ENCODE measurements at places on chromosomes 16 and 17.

DNA sequence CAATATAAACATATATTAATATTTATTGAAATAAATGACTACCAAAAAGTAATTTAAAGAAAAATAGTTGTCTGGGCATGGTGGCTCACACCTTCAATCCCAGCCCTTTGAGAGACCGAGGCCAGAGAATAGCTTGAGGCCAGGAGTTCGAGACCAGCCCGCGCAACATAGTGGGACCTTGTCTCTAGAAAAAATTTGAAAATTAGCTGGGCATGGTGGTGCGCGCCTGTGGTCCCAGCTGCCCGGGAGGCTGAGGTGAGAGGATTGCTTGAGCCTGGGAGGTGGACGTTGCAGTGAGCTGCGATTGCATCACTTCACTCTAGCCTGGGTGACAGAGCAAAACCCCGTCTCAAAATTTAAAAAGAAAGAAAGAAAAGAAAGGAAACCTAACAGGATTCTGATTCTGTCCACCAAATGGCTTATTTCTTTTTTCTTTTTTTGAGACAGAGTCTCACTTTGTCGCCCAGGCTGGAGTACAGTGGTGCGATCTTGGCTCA lies 3.4 kb upstream of the BPTF start:
- no peaks in the 10 kb centered on the region for H3K27me3 ChIP-seq
- H3K4me1 ChIP-seq, result no peaks in the 10 kb centered on the region

- peaks cover 42% of the 10 kb centered on the region for H3K36me3 ChIP-seq
- H3K27me3 ChIP-seq, result no peaks in the 10 kb centered on the region
- no peak overlapping the region for H3K27ac ChIP-seq
- H3K4me1 ChIP-seq, result no peaks in the 10 kb centered on the region
- peak; percentile 80 for DNase-seq
Measured at GRCh38 chr17:66747578-66748275, 87.2 kb upstream of the CACNG5 start.

GRCh38 chr16:83070416-83071209 lies 443.8 kb downstream of the CDH13 start:
- no peak for DNase-seq
- H3K27ac ChIP-seq, result no peak overlapping the region
- no peaks in the 10 kb centered on the region for H3K36me3 ChIP-seq
- H3K27me3 ChIP-seq, result no peaks in the 10 kb centered on the region
- no peak overlapping the region for H3K4me3 ChIP-seq

DNA sequence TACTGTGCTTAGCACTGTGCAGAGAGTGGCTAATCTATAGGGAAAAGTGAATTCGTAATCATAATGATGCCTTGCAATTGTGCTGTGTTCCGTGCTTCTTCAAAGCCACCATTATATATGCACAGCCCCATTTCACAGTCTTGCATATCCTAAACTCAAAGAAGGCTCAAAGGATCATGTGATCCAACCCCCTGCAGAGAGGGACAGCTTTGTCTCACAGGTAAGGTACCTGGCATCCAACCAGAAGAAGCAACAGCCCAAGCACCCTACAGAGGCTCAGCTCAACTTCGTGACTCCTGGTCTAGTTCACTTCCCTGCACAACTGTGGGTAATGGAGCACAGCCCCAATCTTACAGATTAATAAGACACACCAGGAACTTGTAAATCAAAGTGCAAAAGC lies 124.0 kb downstream of the ZNF423 start:
- H3K27me3 ChIP-seq, result no peaks in the 10 kb centered on the region
- H3K4me1 ChIP-seq, result no peaks in the 10 kb centered on the region
- no peaks in the 10 kb centered on the region for H3K36me3 ChIP-seq
- no peak overlapping the region for H3K27ac ChIP-seq
- H3K4me3 ChIP-seq, result no peak overlapping the region
- DNase-seq, result no peak

GRCh38 chr17:1398028-1398427 lies 2.0 kb downstream of the YWHAE start:
- peaks cover 4% of the 10 kb centered on the region for H3K36me3 ChIP-seq
- DNase-seq, result peak; percentile 54
- no peaks in the 10 kb centered on the region for H3K27me3 ChIP-seq

GRCh38 chr17:29237476-29238132 lies 9.1 kb upstream of the CRYBA1 start:
- no peaks in the 10 kb centered on the region for H3K27me3 ChIP-seq
- DNase-seq, result peak; percentile 80
- no peaks in the 10 kb centered on the region for H3K36me3 ChIP-seq
- H3K27ac ChIP-seq, result peak overlapping the region; percentile 74
- peaks cover 23% of the 10 kb centered on the region for H3K4me1 ChIP-seq

DNA sequence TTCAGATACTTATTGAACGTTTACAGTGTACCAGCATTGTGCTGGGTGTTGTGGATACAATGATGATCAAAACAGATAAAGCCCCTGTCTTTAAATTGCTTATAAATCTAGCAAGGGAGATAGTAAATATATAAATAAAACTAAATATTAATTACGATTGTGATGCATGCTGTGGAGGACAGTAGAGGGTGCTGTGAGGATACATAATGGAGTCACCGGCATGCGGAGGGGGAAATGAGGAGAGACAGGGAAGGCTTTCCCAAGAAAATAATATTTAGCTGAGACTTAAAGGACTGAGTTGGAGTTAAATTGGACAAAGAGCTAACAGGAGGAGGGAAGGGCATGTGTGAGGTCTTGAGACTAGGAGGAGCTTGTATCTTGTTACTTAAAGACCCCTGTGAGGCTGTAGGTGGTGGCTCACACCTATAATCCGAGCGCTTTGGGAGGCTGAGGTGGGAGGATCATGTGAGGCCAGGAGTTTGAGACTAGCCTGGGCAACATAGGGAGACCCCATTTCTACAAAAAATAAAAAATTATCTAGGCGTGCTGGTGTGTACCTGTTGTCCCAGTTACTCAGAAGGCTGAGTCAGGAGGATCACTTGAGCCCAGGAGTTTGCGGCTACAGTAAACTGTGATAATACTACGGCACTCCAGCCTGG lies 2.4 kb downstream of the DHRS7B start:
- no peaks in the 10 kb centered on the region for H3K36me3 ChIP-seq
- H3K4me1 ChIP-seq, result no peaks in the 10 kb centered on the region

GRCh38 chr16:48864055-48864454 lies 254.1 kb upstream of the N4BP1 start:
- DNase-seq, result no peak
- H3K36me3 ChIP-seq, result no peaks in the 10 kb centered on the region
- H3K27me3 ChIP-seq, result no peaks in the 10 kb centered on the region
- no peak overlapping the region for H3K27ac ChIP-seq
- H3K4me1 ChIP-seq, result no peaks in the 10 kb centered on the region

GRCh38 chr16:2784358-2785100 lies 2.8 kb downstream of the PRSS33 start:
- no peak overlapping the region for H3K4me3 ChIP-seq
- H3K36me3 ChIP-seq, result no peaks in the 10 kb centered on the region
- no peak overlapping the region for H3K27ac ChIP-seq
- H3K4me1 ChIP-seq, result no peaks in the 10 kb centered on the region
- H3K27me3 ChIP-seq, result peaks cover 54% of the 10 kb centered on the region

DNA sequence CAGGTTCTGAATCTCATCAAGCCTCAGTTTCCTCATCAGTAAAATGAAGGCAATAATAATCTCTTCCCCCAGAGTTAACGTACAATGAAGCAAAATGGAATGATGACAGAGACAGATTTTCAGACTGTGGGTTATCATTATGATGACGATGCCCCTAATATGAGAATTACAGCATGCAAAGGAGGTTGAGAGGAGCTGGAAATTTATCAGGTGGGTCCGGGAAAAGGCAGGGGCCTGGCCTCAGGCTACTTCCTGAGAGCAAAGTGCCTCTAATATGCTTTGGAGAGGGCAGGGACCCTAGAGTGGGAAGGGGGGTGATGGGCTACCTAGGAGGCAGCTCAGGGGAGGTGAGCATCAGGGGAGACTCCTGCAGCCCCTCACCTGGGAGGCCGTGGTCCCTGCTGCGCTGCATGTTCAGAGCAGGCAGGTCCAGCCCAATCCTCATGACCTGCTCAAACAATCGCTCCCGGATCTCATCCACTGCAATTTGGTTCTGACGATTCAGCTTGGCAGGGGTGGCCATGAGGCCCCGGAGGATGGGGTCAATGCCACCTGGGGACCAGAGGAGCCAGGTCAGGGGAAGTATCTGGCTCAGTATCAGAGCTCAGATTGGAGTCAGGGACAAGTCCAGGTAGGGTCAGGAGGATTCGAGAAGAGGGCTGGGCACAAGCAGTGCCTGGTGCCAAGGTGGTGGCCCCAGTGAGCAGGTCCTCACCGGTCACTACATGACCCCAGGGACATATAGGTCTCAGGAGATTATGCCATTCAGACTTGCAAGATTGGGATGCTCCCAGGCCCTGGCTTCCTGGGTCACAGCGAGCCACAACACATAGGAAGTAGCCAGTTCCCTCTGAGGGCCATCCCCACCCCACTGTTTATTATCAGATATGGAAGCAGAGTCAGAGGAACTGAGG lies 8.1 kb downstream of the MPO start:
- H3K27ac ChIP-seq, result no peak overlapping the region
- H3K4me1 ChIP-seq, result no peaks in the 10 kb centered on the region
- no peaks in the 10 kb centered on the region for H3K36me3 ChIP-seq
- H3K4me3 ChIP-seq, result no peak overlapping the region
- DNase-seq, result no peak

- no peaks in the 10 kb centered on the region for H3K4me1 ChIP-seq
- H3K4me3 ChIP-seq, result no peak overlapping the region
- DNase-seq, result no peak
- H3K27ac ChIP-seq, result no peak overlapping the region
Measured at GRCh38 chr17:56347639-56348038, 194.4 kb downstream of the ANKFN1 start.

DNA sequence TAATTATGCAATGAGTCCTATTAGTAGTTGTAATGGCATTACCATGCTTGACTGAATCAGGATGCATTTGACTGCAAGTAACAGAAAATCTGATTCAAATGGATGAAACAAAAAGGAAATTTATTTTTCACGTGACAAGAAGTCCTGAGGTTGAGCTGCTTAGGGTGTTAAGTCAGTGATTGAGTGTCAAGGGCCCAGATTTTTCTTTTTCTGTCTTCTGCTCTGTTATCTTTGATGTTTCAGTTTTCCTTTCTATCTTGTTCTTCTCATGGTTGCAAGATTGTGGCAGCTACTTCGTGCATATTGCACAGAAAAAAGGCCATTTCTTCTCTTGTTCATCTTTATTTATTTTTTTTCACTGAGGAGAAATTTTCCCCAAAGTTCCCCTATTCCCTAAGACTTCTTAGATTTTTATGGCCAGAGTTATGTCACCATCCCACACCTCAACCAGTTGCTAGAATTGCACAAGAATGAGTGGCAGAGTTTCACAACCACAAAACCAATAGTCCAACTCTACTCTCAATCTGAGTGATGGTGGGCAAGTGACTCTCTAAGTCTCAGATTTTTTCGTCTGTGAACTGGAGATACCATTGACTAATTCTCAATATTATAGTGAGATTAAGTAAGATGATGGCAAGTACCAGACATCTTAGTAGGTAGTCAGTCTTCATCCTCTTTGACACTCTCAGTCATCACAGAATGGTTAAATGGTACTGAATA lies 15.7 kb upstream of the GPR139 start:
- no peak overlapping the region for H3K27ac ChIP-seq
- no peak for DNase-seq
- no peaks in the 10 kb centered on the region for H3K27me3 ChIP-seq
- H3K36me3 ChIP-seq, result no peaks in the 10 kb centered on the region

DNA sequence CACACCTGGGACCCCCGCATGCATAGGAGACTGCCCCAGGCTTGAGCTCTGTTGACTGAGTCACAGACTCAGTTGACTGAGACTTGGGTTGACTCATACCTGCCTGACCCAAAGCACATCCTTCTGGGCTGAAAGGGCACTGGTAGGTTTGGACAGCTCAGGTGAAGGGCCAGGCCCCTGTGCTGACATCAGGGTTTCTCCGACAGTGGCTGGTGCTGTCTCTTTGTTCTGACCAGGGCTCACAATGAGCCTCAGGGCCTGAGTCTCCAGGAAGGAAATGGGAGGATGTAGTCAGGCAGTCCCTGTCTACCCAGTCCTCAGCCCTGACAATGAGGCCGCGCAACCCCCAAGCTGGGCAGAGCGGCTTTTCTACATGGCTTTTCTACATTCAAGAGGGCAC lies 6.5 kb downstream of the SPNS2 start:
- no peaks in the 10 kb centered on the region for H3K4me1 ChIP-seq
- no peak overlapping the region for H3K4me3 ChIP-seq
- H3K27me3 ChIP-seq, result peaks cover 46% of the 10 kb centered on the region

DNA sequence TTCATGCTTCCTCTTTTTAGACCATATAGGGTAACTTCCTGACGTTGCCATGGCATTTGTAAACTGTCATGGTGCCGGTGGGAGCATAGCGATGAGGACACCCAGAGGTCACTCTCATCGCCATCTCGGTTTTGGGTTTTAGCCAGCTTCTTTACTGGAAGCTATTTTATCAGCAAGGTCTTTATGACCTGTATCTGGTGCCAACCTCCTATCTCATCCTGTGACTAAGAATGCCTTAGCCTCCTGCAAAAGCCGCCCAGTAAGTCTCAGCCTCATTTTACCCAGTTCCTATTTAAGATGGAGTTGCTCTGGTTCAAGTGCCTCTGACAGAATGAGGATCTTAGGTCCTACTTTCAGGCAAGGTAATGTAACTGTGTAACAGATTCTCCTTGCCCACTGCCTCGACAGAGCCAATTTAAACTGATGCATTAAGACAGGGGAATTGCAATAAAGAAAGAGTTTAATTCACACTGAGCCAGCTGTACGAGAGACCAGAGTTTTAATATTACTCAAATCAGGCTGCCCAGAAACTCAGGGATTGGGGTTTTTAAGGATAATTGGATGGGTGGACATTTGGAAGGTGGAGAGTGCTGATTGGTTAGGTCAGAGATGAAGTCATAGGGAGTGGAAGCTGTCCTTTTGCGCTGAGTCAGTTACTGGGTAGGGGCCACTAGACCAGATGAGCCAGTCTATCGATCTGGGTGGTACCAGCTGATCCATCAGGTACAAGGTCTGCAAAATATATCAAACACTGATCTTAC lies 59.9 kb upstream of the ATF7IP2 start:
- no peak overlapping the region for H3K27ac ChIP-seq
- H3K4me3 ChIP-seq, result no peak overlapping the region
- no peaks in the 10 kb centered on the region for H3K36me3 ChIP-seq
- no peaks in the 10 kb centered on the region for H3K27me3 ChIP-seq

GRCh38 chr16:27238591-27238990 lies 30.0 kb downstream of the NSMCE1 start:
- peaks cover 34% of the 10 kb centered on the region for H3K4me1 ChIP-seq
- H3K27me3 ChIP-seq, result no peaks in the 10 kb centered on the region
- no peak overlapping the region for H3K4me3 ChIP-seq
- no peak for DNase-seq
- H3K36me3 ChIP-seq, result peaks cover 2% of the 10 kb centered on the region
- no peak overlapping the region for H3K27ac ChIP-seq

DNA sequence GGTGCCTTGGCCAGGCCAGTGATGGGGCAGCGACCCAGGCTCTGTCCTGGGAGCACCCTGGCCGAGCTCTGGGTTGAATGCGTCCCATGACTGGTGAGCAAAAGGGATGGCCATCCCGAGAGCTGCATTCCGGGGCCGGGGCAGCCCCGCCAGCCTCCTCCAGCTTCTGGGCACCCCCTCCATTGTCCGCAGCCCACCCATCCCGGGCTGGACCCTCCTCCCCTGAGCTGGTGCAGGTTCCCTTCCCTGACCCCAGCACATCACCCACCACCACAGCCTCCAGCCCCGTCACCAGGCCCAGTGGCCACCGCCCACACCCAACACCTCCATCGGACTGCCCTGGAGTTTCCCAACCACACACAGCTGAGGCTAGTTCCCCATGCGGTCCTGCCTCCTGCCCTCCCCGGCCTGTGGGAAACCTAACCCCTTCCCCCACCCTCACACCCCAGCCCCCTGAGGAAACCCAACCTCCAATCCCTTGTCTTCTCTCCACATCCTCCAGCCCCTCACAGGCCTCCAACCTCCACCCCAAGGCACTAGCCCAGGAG lies 16.2 kb upstream of the PVALEF start:
- H3K4me3 ChIP-seq, result no peak overlapping the region
- H3K27ac ChIP-seq, result no peak overlapping the region
- H3K27me3 ChIP-seq, result peaks cover 29% of the 10 kb centered on the region
- H3K4me1 ChIP-seq, result no peaks in the 10 kb centered on the region

Data from IMR-90 (cell line).